ENCODE measurements at places on chromosomes 1 and 21.
A peak's percentile ranks its signal among the peaks of the same experiment; 100 is the strongest.

DNA sequence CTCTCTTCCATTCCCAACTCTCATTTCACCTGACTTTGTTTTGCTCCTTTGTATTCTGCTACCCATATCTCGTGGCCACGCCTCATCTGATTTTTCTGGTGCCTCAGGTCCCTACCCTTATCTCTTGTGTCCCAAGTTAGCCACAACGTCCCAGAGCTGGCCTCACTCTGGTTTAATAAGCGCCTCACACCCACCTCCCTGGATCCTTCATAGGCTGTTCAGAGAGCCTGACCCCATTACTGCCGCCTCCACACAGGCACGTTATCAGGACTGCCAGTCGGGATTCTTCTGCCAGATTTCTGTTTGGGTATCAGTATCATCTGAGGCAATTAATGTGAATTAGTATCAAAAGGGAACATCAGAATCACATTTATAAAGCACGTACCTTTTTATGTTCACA is 34.7 kb upstream of the TMEM125 start:
- DNase-seq, result no peak

- DNase-seq, result no peak
These were observed 2.4 kb downstream of the HSPB7 start for GRCh38 chr1:16015491-16015890.

DNA sequence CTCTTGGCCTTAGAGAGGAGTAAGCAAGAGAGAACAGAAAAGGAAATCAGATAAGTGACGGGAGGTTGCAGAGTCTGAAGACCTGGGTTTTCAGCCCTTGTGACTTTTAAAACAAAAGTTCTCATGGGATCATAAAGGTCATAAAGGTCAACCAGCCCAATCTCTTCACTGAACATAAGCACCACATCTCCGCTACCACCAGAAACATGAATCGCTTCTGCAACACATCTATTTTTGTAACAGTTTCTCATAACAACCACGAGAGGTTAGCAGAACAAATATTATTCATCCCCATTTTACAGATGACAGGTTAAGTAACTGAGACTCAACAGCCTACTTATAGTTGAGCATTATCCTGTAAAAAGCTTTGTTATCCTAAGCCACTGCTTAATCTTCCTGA is 5.9 kb downstream of the TRAPPC3 start:
- DNase-seq, result no peak

DNA sequence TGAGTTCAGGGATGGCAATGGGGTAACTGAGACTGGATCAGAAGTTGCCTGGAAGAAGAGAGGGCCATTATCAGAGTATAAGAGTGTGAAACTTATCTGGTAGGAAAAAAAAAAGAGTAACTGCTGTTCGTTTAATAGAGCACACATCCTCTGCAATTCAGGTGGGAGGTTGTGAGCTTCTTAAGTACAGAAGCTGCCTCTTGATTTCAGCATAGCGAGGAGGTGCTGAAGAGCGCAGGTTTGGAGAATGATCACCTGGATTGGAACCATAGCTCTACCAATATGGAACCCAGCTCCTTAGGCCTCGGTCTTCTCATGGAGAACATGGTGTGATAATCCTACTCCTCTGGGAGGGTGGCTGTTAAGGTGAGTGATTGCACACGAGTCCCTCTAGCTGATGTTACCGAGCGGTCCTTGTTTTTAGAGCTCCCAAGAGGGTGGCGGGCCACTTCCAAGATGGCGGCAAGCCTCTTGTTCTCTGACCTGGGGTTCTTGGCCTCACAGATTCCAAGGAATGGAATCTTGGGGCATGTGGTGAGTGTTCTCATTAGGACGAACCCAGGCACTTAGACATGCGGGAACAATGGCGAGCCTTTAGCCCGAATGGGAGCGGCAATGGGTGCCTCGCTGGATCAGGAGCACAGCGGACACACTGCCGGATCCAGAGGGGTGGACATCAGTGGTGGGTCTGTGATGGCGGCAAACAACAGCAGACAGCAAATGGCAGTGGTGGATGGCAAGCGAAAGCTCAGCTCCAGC is 3.3 kb upstream of the MX1 start:
- DNase-seq, result no peak

- no peak for DNase-seq
These were observed 10.3 kb downstream of the INSRR start for GRCh38 chr1:156848461-156849150.

DNA sequence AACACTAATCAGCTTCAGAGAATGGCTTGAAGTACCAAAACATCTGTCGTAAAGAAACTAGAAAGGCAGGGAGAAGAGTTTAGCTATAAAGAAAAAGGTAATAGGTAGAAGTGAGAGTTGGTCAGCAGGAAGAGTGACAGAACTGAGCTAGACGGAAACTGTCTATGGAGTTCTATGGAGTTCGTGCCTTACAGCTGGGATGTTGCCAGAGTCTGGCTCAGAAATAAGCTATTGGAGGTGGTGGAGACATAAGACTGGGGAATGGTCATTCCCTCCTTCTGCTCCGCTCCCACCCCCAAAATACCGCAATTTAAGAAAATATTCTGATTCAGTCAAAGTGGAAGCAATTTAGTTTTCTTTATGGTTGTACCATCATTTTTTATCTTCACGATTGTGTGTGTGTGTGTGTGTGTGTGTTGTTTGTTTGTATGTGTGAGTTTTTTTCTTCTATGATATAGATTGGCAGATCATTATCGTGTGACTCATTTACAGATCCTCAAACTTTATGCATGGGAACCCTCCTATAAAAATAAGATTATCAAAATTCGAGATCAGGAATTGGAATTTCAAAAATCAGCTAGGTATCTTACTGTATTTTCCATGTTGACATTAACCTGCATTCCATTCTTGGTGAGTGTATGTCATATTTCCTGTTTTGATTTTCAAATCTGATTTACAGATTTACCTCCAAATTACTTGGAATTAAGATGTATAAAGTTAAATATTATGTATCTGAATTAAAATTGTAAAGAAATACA is 79.0 kb downstream of the HSPA13 start:
- DNase-seq, result no peak

DNA sequence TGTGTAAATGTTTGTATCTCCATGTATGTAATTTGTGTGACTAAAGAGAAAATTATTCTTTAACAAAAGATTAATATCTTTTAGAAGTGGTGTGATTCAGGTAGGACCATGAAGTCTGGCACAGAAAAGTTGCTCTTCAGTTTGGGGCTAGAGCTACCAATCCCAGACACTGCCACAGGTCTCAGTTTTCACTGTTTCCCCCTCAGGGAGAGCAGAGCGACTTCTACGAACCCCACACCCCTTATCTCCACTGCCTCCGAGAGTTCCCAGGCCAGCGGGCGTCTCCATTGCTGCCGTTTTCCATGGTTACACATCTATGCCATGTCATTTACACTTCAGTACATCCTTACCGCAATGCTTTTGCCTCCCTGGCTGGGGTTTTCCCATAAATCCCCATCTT is 93.0 kb upstream of the SMYD2 start:
- no peak for DNase-seq

- no peak for DNase-seq
These were observed 6.0 kb upstream of the FCRL2 start for GRCh38 chr1:157782931-157783330.

DNA sequence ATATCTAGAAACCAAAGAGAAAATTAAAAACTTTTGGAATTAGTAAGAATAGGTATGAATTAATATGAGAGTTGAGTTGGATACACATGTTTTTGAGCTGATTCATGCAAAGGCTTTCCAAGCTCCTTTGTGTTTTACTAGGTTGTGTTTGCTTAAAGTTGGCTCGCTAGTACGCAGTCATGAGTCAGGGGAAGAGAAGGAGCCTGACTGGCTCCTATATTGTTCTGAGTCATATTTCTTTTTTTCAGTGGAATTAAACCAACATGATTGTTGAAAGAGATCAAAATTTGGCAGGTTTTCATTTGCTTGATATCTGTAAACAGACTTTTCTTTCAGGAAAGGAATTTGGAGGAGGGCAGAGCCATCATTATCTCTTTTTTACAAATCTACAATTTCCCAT is 66.7 kb downstream of the MAGI3 start:
- no peak for DNase-seq

DNA sequence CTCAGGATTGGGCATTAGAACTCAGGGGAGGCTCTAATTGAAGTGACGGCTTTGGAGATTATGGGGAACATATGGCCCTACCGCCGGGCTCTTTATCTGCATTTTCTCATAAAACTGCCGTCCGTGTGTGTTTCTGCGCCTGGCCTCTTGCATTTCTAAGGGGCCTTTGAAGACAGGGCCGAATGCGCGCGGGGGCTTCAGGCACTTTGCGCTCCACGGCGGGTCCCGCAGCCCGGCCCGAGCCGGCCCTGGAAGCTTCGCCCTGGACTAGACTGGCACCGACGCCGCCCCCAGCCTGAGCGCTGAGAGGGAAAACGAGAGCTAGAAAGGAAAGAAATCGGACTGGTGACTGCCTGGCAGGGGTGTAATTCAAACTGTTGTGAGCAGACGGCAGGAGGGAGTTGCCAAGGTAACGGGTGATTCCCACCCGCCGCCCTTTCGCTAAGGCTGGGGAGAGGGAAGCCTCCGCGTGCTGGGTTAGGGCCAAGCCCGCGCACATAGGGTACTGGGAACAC is 120.7 kb downstream of the LMX1A start:
- peak; percentile 86 for DNase-seq

GRCh38 chr21:40300300-40300699 is 433.1 kb downstream of the PCP4 start:
- no peak for DNase-seq

GRCh38 chr21:44757731-44758130 is 43.9 kb downstream of the UBE2G2 start:
- DNase-seq, result no peak

GRCh38 chr1:47438165-47439016 is 547 bp downstream of the FOXD2 start:
- DNase-seq, result no peak

GRCh38 chr1:113394043-113394862 is 3.9 kb downstream of the MAGI3 start:
- no peak for DNase-seq

DNA sequence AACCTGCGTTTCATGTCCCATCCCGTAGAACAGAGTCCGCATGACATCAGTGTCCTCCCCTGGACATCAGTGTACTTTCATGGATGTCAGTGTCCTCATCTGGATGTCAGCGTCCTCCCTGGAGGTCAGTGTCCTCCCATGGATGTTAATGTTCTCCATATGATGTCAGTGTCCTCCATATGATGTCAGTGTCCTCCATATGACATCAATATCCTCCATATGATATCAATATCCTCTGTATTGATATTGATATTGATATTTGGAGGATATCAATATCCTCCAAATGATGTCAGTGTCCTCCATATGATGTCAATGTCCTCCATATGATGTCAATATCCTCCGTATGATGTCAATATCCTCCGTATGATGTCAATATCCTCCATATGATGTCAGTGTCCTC is 284.9 kb downstream of the AJAP1 start:
- DNase-seq, result no peak

DNA sequence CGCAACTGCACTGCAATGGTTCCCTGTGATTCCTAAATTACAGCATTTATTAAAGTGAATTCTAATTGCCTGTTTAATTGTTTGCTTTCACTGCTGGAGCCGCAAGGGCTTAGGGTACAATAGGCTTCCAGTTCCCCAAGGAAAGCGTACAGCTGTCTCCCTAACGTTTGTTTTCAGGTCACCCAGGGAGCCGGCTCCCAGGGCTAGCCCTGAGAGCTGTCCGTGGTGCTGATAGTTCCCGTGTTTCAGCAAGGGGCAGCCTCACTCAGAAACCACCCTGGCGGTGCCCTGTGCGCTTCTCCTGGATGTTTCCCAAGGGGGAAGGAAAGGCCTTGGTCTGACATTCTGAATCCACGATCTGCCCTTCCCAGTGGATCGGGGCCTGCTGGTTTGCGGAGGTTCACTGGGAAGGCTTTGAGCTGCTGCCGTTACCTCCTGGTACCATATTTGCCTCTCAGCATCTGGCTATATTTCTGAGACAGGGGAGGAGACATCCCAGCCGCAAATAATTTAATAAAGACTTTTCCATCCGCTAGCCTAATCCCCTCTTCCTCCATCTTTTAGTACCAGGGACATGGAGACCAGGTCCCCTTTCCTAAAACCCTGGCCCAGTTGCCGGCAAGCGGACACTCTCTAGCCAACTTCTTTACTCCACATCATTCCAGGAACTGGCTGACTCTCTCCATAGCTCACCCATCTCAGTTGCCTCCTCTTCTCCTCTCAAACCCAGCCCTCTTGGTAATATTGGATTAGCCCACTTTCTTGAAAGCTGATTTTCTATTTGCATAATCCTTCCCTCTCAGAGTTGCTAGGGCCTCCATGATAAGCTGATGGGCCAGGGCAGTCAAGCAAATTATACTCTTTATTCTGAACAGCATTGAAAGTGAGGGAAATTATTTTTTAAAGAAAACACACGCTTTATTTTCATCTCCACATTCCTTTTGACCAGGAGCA is 149.0 kb downstream of the IGSF21 start:
- DNase-seq, result peak; percentile 73

GRCh38 chr1:67599085-67599484 is 85.9 kb upstream of the GADD45A start:
- DNase-seq, result no peak

DNA sequence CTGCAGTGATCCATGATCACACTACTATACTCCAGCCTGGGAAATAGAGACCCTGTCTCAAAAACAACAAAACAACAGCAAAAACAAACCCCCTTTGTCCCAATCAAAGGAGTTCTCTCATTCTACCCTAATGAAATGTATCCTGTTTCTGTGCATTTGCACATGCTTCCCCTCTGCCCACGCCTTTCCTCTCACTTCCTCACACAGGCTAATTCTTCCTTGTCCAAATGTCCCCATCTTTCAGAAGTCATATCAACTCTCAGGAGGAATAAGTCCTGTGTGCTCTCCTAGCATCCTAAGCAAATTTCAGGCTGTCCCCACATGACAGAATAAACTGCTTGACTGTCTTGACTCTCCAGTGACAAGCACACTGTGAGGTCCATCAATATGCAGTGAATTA is 8.1 kb upstream of the ATP1B1 start:
- no peak for DNase-seq

DNA sequence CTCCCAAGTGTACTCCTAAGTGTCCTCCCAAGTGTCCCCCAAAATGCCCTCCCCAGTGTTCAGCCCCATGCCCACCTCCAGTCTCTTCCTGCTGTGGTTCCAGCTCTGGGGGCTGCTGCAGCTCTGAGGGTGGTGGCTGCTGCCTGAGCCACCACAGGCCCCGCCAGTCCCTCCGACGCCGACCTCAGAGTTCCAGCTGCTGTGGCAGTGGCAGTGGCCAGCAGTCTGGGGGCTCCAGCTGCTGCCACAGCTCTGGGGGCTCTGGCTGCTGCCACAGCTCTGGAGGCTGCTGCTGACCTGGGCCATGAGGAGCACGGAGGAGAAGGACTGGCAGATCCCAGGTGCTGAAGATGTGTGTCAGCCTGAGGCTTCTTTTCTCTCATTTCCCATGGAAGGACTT is 993 bp downstream of the LCE5A start:
- no peak for DNase-seq

GRCh38 chr1:116380499-116381242 is 7.6 kb downstream of the ATP1A1 start:
- no peak for DNase-seq

DNA sequence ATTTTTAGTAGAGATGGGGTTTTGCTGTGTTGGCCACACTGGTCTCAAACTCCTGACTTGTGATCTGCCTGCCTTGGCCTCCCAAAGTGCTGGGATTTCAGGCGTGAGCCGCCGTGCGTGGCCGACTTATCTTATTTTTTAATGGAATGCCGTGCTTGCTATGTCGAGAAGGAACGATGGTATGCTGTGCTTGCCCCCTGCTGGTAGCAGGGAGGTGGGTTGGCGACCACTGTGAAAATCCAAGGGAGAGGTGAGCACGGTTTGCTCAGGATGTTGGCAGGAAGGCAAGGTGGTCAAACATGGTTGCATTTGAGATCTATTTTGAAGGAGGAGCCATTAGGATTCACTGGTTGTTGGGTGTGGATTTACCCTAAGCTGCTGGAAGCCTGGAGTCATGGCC is 45.8 kb upstream of the RCC2 start:
- no peak for DNase-seq

- DNase-seq, result no peak
These were observed 239.3 kb upstream of the KCNK2 start for GRCh38 chr1:214843281-214843680.
